ENCODE measurements at places on chromosomes 13 and 19. TPM values are rescaled to one million over a fixed set of nuclear protein-coding genes. Genes with fewer than 3 reads are reported as not detected.

DNA sequence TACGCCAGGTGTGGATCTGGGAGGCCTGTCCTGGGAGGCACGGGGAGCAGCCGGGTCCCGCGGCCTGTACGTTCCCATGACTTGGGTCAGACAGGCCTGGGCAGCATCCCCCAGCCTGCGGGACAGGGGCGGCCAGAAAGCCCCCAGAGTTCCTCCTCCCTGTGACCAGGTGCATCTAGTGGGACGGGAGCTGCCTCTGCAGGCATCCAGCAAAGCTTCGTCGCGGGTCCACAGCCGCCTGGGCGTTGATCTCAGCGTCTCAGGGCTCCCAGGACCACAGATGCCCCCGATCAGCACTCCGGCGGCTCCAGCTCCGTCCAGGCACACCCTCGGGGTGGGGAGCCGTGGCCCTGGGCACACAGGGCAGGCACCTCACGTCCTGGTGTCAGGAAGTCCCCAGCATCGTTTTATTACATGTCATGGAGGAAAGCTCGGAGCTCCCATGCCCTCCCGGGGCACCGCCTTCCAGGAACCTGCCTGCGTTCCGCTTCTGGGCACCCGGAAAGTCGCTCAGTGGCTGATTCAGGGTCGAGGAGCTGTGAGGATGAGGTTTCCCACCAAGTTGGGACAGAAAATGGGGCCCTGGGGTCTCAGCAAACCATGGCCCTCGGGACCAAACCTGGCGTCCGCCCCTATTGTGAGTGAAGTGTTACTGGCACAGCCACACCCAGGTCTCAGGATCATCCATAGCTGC is 1.5 kb upstream of the GZMM start:
- H3K27ac ChIP-seq = no peak overlapping the region
- no peaks in the 10 kb centered on the region for H3K4me1 ChIP-seq
- no peak overlapping the region for H3K4me3 ChIP-seq
- DNase-seq = no peak

DNA sequence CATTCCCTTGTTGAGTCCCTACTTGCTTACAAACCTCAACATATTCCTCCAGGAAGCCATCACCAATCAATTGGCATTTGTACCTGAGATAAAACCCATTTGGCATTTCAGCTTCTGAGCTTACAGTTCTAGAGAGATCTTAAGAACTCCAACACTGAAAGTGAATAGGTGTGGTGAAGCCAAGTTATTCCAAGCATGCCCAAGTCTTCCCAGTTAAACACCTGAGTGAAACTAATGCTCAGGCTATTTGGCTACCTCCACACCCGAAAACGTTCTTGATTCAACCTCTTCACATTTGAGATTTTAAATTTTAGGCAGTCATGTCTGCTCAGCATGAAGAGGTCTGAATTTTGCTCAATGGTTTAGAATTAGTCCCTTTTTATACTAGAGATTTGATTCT is 2.5 kb upstream of the SCEL start:
- no peak overlapping the region for H3K27ac ChIP-seq
- DNase-seq = no peak
- H3K27me3 ChIP-seq = no peaks in the 10 kb centered on the region

DNA sequence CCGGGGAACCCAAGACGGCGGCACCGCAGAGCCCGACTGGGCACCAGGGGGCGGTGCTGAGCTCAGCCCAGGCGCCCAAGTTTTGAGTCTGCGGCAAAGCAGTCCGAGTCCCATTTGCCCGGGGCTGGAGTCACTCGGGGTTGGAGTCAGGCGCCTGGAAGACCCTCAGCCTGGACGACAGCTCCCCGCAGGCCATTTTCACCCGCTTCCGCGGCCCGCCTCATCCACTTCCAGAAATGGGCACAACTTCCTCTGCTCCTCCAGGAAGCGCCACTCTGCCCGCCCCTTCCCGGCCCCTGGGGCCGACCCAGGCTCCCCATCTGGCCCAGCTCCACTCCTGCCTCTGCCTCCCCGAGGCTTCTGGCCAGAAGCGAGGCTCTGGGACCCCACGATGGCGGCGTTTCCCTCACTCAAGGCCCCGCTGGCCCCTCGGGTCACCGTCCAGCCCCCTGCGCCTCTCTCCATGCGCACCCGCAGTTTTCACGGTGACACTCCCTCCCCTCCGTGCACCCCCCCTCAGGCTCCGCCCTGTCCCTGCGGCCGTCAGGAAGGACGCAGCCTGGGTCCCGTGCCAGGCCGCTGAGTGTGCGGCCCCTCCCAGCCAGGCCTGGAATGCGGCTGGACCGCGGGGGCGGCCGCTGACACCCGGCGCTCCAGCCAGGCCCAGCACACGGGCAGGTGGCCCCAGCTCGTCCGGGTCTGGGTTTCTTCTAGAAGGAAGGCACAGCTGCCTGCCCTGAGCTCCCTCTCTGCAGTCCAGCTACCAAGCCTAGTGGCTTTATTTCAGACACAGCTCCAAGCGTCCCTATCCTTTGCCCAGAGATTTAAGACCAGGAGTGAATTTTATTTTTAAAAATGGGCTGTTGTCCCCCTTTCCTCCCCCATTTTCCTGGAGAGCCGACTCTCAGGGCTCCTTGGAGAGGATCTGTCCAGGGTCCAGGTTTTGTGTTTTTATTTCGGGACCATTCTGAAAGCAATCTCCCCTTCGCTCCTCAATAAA is 4.7 kb downstream of the SERTAD1 start:
- peak; percentile 97 for DNase-seq
- peaks cover 30% of the 10 kb centered on the region for H3K4me1 ChIP-seq
- H3K27me3 ChIP-seq = no peaks in the 10 kb centered on the region
- peaks cover 11% of the 10 kb centered on the region for H3K36me3 ChIP-seq

DNA sequence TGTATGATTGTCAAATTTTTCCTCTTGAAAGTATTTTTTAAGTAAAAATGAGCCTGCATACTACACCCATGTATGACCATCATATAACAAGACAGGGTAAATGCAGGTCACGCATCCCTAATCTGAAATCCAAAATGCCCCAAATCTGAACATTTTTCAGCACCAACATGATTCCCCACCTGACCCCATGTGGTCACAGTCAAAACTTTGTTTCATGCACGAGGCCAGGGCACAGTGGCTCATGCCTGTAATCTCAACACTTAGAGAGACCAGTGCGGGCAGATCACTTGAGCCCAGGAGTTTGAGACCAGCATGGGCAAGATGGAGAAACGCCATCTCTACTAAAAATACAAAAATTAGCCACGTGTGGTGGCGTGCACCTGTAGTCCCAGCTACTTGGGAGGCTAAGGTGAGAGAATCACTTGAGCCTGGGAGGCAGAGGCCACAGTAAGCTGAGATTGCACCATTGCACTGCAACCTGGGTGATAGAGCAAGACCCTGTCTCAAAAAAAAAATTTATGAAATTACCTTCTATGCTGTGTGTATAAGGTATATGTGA is 63.7 kb upstream of the NPAS1 start:
- no peak overlapping the region for H3K27ac ChIP-seq
- H3K36me3 ChIP-seq = no peaks in the 10 kb centered on the region
- no peak overlapping the region for H3K4me3 ChIP-seq
- H3K27me3 ChIP-seq = no peaks in the 10 kb centered on the region
- no peak for DNase-seq

- no peak overlapping the region for H3K4me3 ChIP-seq
- DNase-seq = no peak
- no peaks in the 10 kb centered on the region for H3K36me3 ChIP-seq
- no peaks in the 10 kb centered on the region for H3K27me3 ChIP-seq
- H3K27ac ChIP-seq = no peak overlapping the region
These were observed 42.4 kb upstream of the SOX1 start for GRCh38 chr13:112024577-112024976.

- H3K27me3 ChIP-seq = no peaks in the 10 kb centered on the region
- no peak overlapping the region for H3K27ac ChIP-seq
- no peaks in the 10 kb centered on the region for H3K4me1 ChIP-seq
- no peak for DNase-seq
- no peaks in the 10 kb centered on the region for H3K36me3 ChIP-seq
These were observed 55.9 kb downstream of the ZNF431 start for GRCh38 chr19:21197590-21198295.

GRCh38 chr13:111161601-111162600 is 46.8 kb downstream of the ARHGEF7 start:
- no peak for DNase-seq
- no peak overlapping the region for H3K27ac ChIP-seq
- no peaks in the 10 kb centered on the region for H3K4me1 ChIP-seq
- H3K4me3 ChIP-seq = no peak overlapping the region

- no peaks in the 10 kb centered on the region for H3K27me3 ChIP-seq
- DNase-seq = no peak
- H3K27ac ChIP-seq = no peak overlapping the region
- no peaks in the 10 kb centered on the region for H3K4me1 ChIP-seq
- peaks cover 34% of the 10 kb centered on the region for H3K36me3 ChIP-seq
These were observed 712 bp upstream of the RINL start for GRCh38 chr19:38878575-38879399.

DNA sequence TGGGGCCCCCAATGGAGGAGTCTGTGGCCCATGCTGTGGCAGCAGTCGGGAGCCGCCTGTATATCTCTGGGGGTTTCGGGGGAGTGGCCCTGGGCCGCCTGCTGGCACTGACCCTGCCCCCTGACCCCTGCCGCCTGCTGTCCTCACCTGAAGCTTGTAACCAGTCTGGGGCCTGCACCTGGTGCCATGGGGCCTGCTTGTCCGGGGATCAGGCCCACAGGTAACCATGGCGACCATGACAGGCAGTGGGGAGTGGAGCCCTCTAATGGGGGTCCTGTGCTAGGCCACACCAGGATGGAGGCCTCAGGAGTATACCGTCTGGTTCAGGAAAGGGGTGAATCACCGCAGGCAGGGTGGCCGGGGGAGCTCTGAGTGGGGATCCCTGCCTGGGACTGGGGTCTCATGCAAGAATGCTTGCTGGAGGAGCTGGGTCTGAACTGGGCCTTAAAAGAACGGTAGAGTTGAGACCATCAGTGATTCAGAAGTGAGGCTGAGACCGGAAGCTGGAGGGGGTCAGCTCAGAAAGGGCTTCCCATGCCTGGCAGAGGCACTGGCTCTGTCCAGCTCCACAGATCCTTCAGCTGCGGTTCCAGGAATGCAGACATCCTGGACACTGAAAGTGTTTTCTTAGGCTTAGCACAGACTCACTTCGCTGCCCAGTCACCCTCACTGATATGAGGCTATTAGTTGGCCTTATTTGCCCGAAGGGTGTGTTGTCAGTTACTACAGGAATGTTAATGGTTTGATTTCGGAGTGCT is 29.1 kb downstream of the CNFN start:
- DNase-seq = no peak
- H3K27ac ChIP-seq = no peak overlapping the region
- no peak overlapping the region for H3K4me3 ChIP-seq
- no peaks in the 10 kb centered on the region for H3K4me1 ChIP-seq
- H3K36me3 ChIP-seq = peaks cover 36% of the 10 kb centered on the region
- no peaks in the 10 kb centered on the region for H3K27me3 ChIP-seq

DNA sequence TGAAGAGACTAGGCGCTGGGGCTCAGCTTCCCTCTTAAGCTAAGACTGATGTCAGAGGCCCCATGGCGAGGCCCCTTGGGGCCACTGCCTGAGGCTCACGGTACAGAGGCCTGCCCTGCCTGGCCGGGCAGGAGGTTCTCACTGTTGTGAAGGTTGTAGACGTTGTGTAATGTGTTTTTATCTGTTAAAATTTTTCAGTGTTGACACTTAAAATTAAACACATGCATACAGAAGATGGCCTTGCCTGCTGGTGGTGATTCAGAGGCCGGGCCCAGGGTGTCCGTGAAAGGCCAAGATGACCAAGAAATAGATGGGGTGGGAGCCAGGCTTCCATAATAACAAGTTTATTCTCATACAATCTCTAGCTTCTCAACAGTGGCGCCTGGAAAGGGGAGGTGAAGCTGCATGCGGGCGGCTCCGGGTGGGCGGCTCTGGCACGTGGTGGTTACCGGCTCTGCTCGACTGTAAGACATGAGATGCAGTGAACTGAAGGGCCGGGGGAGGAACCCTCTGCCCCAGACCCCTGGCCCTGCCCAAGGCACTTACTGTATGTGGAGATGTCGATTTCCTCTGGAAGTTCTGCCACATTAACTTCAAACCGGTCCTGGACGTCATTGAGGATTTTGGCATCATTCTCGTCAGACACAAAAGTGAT is 10.5 kb downstream of the DDX39A start:
- H3K36me3 ChIP-seq = peaks cover 97% of the 10 kb centered on the region
- no peak overlapping the region for H3K27ac ChIP-seq
- DNase-seq = no peak
- no peak overlapping the region for H3K4me3 ChIP-seq
- H3K4me1 ChIP-seq = no peaks in the 10 kb centered on the region

DNA sequence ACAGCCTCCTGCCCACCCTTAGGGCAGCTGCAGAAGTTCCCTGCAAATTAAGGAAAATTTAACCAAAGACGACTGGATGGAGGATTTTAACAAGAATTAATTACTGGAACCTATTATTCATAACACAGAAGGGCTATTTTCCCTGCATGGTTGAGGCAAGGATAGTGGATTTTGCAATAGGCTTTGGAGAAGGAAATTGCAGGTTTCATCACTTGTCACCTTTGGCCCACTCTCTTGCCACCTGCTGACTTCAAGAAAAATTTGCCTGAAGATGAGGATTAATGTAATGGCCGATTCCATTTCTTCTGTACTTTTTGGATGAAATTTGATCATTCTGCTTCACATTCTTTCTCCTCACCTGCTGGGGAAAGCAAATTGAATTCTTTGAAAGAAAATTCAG is 261.7 kb downstream of the FGF9 start:
- no peak overlapping the region for H3K27ac ChIP-seq
- H3K4me1 ChIP-seq = no peaks in the 10 kb centered on the region
- no peak overlapping the region for H3K4me3 ChIP-seq
- no peaks in the 10 kb centered on the region for H3K27me3 ChIP-seq

DNA sequence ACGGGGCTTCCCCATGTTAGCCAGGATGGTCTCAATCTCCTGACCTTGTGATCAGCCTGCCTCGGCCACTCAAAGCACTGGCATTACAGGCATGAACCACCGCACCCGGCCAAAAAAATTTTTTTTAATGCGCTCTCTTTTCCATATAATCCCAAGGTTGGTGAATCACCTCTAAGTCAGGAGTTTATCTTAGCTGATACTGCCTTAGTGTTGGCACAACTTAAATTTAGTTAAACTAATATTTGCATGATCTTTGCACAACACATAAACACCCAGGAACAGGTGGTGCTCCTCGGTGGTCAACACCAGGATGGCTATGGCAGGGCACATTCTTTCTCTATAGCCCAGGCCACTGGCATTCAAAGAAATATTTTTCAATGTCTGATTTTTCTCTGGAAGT is 24.1 kb upstream of the PSG7 start:
- no peak overlapping the region for H3K27ac ChIP-seq
- DNase-seq = no peak
- H3K4me1 ChIP-seq = no peaks in the 10 kb centered on the region
- no peak overlapping the region for H3K4me3 ChIP-seq

GRCh38 chr19:41403181-41403970 is 5.8 kb downstream of the BCKDHA start:
- no peaks in the 10 kb centered on the region for H3K27me3 ChIP-seq
- no peak overlapping the region for H3K4me3 ChIP-seq
- no peak overlapping the region for H3K27ac ChIP-seq
- peaks cover 7% of the 10 kb centered on the region for H3K4me1 ChIP-seq
- DNase-seq = no peak

GRCh38 chr19:39148939-39149529 is 23.4 kb downstream of the PAK4 start:
- no peak overlapping the region for H3K4me3 ChIP-seq
- no peak for DNase-seq
- H3K27me3 ChIP-seq = no peaks in the 10 kb centered on the region
- no peak overlapping the region for H3K27ac ChIP-seq
- H3K4me1 ChIP-seq = peaks cover 22% of the 10 kb centered on the region
- no peaks in the 10 kb centered on the region for H3K36me3 ChIP-seq

The TMEM238 gene
- total RNA-seq = not detected

The TMEM38A gene
- 0.75 TPM for total RNA-seq

The TEKTIP1 gene
- not detected for total RNA-seq

The KLK5 gene
- total RNA-seq = not detected

The CLEC11A gene
- not detected for total RNA-seq
